ENCODE measurements at places on chromosomes 12 and 14. TPM values are rescaled to one million over a fixed set of nuclear protein-coding genes. Genes with fewer than 3 reads are reported as not detected.
A peak's percentile ranks its signal among the peaks of the same experiment; 100 is the strongest.

- no peak for DNase-seq
Measured at GRCh38 chr14:22384167-22384549, 204.9 kb downstream of the DAD1 start.

Gene TAS2R30
- 0.72 TPM for total RNA-seq

- peak; percentile 31 for DNase-seq
Measured at GRCh38 chr12:1966561-1967226, 37.6 kb downstream of the DCP1B start.

Gene IQSEC3
- total RNA-seq = 1.3 TPM

- DNase-seq = no peak
Measured at GRCh38 chr14:99179946-99180345, 92.1 kb downstream of the BCL11B start.

Data from left ventricle myocardium superior (tissue), 1 donor.